ENCODE measurements at places on chromosomes 1 and 21.

DNA sequence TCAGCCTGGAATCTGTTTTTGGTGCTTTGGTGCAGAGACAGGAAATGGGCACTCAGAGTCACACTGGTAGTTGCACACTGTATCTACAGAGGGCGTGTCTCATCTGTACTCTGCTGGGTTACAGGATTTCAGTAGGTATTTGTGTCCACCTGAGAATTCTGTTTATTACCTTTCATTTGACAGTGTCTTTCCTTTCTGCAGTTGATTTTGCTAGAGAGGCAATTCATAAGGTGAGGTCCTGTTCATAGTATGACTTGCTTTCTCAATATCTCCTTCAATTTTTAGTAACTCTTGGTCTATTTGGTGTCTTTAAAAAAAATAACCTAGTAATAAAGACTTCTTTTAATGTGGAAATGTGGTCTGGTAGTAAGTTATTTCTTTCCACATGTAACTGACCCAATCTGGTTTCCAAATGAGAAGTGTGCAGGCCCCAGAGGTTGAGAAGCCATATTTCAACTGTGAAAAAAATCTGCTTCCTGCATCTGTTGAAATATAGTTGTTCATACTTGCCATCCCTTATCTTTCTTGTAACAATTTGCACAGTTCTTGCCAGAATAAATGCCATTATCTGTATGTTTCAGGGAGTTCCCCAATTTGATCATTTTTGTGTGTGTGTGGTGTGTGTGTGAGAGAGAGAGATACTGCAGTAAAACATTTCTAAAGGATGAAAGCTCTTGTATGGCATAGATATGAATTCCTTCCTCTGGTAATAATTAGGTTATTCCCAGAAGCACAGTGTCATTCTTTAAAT lies 78.4 kb upstream of the DNAJC6 start:
- DNase-seq, result no peak

DNA sequence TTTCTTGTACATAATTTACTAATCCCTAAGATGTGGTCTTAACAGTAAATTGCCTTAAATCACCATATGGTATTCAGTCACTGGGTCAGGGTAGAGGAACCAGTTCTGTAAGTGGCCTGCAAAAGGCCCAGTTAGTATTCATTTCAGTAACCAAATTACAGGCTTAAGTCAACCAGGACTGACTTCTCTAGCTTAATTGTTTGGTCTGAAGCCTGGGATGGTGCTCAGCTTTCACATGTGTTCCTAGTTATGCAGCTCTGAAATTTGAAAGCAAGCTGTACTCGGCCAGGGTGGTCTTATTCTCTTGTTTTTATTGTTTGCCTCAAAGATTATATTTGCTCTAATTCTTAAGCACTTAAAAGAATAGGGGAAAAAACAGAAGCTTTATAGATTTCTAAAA lies 144.6 kb downstream of the MAGI3 start:
- DNase-seq, result no peak

- DNase-seq, result no peak
These were observed 174.8 kb downstream of the LTN1 start for GRCh38 chr21:28817871-28818270.

DNA sequence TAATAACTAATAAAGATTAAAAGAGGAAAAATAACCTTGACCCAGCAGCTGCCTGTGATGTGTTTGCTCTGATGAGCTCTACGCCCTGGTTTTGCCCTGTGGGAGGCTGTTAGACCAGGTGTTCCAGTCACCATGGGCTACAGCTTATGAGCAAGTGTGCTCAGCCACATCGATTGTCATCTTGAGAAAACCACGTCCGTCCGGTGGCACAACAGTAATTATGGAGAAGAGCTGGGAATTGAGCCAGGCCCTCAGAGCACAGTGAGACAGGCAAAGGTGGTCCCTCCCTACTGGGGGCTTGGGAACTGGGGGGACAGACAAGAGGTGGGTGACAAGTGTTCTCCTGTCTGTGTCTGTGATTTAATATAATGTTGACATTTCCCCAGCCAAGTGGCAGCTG lies 420.5 kb downstream of the MATN1 start:
- no peak for DNase-seq

- no peak for DNase-seq
These were observed 17.0 kb upstream of the IGSF21 start for GRCh38 chr1:18090636-18091035.

DNA sequence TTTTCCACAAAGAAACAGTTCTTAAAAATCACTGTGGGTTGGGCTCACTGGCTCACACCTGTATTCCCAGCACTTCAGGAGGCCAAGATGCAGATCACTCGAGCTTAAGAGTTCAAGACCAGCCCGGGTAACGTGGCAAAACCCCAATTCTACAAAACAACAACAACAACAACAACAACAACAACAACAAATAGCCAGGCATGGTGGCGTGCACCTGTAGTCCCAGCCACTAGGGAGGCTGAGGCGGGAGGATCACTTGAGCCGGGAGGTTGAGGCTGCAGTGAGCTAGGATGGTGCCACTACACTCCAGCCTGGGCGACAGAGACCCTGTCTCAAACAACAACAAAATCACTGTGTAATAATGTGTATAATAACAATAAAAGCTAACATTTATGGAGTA lies 40.8 kb downstream of the CDCP2 start:
- DNase-seq, result no peak

GRCh38 chr1:48526008-48526710 lies 54.2 kb upstream of the SPATA6 start:
- no peak for DNase-seq

DNA sequence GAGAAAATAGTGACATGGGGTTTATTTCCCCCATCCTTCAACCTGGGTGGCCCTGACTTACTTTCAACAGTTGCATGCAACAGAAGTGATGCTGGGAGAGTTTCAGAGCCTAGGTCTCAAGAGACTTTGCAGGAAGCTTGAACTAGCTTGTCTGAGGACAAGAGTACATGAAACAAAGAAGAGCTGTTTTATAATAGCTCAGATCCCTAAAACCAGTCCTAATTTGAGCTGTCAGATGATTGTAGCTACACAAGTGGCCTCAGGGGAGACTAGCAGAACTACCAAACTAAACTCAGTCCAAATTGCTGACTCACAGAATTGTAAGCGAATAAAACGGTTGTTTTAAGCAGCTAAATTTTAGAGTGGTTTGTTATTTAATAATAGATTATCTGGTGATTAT lies 17.1 kb downstream of the RC3H1 start:
- no peak for DNase-seq

DNA sequence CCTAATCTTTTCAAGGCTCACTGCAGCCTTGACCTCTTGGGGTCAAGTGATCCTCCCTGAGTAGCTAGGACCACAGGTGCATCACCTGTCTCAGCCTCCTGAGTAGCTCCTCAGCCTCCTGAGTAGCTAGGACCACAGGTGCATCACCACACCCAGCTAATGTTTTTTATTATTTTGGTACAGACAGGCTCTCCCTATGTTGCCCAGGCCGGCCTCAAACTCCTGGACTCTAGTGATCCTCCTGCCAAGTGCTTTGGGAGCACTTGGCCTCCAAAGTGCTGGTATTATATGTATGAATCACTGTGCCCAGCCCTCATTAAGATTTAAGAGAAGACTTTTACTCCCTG lies 58.5 kb upstream of the S1PR1 start:
- DNase-seq, result peak; percentile 31
